A549 treated with Mapracorat at 1 μM for 4 hours (cell line): ENCODE measurements at places on chromosomes 1 and 21. TPM values are rescaled to one million over a fixed set of nuclear protein-coding genes. Genes with fewer than 3 reads are reported as not detected.

Gene PTPRU
- total RNA-seq: 7.1 to 10.2 TPM (median 8.4 TPM) in 5 replicates

Gene GUK1
- 116 to 157 TPM (median 153 TPM) in 5 replicates for total RNA-seq

Gene FAM167B
- total RNA-seq: 0.40 to 0.70 TPM (median 0.58 TPM) in 5 replicates

Gene ETV3L
- not detected in 5 replicates for total RNA-seq

Gene SMPDL3B
- 1.0 to 1.5 TPM (median 1.2 TPM) in 5 replicates for total RNA-seq

Gene ERICH3
- not detected in 5 replicates for total RNA-seq

Gene GJB3
- total RNA-seq: 9.5 to 15.0 TPM (median 11.7 TPM) in 5 replicates

Gene AMY2A
- not detected in 5 replicates for total RNA-seq

Gene TAS1R3
- total RNA-seq: 0.14 to 0.30 TPM (median 0.16 TPM) in 5 replicates

Gene PRAMEF7
- not detected in 5 replicates for total RNA-seq

Gene PTCH2
- total RNA-seq: 0.11 to 0.31 TPM (median 0.14 TPM) in 5 replicates

Gene NEXN
- 5.7 to 11.2 TPM (median 7.1 TPM) in 5 replicates for total RNA-seq

Gene TGFB2
- total RNA-seq: 10.2 to 14.8 TPM (median 12.8 TPM) in 5 replicates

Gene KLHL17
- 9.1 to 20.0 TPM (median 16.2 TPM) in 5 replicates for total RNA-seq

Gene MNDA
- total RNA-seq: not detected in 5 replicates

Gene CRP
- not detected in 5 replicates for total RNA-seq

Gene LRRC38
- 0.06 TPM in 1 of 5 replicates, not detected in the others for total RNA-seq

Gene PGLYRP3
- not detected in 5 replicates for total RNA-seq

Gene RGS8
- not detected in 5 replicates for total RNA-seq

Gene RIPK4
- 14.7 to 21.0 TPM (median 17.9 TPM) in 5 replicates for total RNA-seq

Gene CHIA
- total RNA-seq: not detected in 5 replicates

Gene SPRR2A
- not detected in 5 replicates for total RNA-seq

Gene PRR9
- total RNA-seq: not detected in 5 replicates

Gene KCNC4
- 2.2 to 4.1 TPM (median 3.7 TPM) in 5 replicates for total RNA-seq

Gene UBE2U
- total RNA-seq: not detected in 5 replicates

Gene WNT9A
- total RNA-seq: 6.8 to 10.2 TPM (median 7.9 TPM) in 5 replicates

Gene ATP13A2
- 22.7 to 31.8 TPM (median 27.1 TPM) in 5 replicates for total RNA-seq

Gene LCE3C
- not detected in 5 replicates for total RNA-seq

Gene ADAMTS5
- not detected in 5 replicates for total RNA-seq

Gene ADAMTSL4
- total RNA-seq: 4.3 to 8.1 TPM (median 6.8 TPM) in 5 replicates
